H1 (cell line): ENCODE measurements at places on chromosomes 13 and 19.

DNA sequence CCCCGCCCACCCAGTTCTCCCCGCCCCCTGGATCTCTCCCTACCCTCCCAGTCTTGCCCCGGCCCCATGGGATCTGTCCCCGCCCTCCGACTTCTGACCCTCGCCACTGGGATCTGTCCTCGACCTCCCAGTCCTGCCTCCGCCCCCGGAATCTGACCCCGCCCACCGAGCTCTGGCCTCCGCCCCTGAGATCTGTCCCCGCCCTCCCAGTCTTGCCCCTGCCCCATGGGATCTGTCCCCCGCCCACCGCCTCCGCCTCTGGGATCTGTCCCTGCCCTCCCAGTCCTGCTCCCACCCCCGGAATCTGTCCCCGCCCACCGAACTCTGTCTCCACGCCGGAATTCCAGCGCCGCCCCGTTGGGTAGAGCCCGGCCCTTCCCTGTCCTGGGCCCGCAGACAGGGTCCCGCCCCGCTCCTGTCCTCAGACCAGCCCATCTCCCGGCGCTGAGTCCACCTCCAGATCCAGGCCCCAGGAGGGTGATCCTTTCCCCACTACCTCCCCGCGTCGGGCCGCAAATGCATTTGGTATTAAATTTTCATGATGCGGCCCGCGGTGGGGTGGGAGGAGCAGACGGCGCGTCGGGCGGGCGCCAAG is 1.5 kb upstream of the SLC17A7 start:
- DNase-seq: peak; percentile 100

GRCh38 chr13:26010487-26011207 is 41.2 kb downstream of the SHISA2 start:
- DNase-seq: no peak

- DNase-seq: no peak
Measured at GRCh38 chr19:43638995-43639518, 593 bp downstream of the CADM4 start.

DNA sequence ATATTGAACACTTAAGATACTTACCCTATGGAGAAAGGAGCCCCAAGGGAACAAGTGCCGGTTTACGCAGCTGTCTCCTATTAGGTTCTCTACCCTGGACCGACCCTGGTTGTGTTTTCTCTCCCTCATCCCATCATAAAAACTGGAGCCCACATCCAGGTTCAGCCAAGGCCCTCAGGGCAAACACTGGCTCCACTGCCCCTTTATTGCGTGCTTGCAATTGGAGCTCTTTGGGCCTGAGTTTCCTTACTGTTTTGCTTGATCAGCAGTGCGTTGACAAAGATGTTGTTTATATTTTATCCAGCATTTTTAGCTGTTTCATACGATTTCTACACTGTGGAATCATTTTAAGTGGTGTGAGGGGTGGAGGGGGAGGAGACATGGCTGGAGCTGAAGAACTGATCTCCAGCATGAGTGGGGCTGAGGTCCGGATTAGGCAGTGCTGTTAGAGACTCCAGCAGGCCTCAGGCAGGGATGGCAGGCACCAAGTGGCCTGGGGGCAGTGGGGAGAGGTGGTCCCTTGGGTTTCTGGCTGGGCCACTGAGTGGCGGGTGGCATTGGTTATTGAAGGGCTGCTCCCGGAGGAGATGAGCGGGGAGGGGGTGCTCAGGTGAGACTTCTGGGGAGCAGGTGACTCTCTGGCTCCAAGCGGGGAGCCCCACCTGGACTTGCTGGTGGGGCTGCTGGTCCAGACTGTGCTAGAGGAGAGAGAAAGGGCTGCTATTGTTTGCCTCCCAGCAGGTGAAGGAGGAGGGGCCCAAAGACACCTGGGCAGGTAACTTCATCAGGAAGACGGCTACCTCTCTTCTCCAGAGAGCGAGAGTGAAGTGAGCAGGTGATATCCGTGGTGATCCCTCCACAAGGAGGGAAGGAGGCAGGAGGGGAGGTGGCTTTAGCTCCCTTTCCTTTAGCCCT is 62.4 kb upstream of the RNF113B start:
- DNase-seq: peak; percentile 56

DNA sequence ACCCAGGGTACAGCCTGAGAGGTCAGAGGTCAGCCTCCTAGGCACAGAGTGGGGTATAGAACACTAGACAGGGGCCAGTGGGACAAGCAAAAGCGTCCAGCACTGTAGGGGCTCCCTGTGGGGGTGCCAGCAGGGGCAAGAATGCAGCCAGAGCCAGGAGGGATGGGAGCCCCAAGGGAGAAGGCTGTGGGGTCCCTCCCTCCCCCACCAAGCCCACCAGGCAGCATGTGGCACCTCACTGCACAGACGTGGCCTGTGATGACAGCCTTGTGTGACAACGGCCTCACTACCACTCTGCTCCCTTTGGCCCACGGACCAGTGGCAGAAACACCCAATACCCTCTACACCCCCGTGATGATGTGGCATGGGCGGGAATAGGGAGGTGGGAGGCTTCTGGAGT is 10.1 kb downstream of the ARMC6 start:
- DNase-seq: no peak

DNA sequence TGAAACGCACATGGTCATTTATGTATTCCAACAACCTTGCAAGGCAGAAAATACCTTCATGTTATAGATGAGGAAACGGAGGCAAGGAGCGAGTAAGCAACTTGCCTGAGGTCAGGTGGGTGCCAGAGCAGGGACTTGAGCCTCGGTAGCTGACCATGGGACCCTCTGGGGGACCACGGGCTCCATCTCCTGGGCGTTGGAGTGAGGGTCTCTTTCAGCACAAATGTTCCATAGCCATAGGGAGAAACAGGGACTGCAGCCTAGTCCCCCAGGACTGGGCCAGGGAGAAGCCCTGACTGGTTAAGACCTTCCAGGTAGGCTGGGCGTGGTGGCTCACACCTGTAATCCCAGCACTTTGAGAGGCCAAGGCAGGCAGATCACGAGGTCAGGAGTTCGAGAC is 38.4 kb upstream of the ADGRE5 start:
- no peak for DNase-seq

DNA sequence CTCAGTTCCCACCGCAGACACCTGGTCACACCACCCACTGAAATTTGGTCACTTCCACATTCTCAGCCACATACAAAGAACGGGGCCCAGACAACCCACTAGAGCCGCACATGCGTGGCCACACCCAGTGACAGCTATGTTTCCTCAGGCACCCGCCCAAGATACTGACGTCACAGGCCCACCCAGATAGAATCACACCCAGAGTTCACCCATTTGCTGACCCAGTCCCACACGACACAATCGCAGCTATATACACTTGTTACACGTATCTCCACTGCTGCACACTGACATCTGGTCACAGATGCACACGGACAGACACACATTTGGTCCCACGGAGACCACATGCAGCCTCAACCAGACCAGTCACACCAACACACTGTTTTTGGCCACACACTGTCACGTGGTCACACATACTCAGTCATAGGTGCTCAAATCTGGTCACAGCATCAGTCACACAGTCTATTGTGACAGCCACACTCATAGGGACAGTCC is 2.9 kb downstream of the NUMBL start:
- no peak for DNase-seq

- no peak for DNase-seq
Measured at GRCh38 chr13:44352671-44353070, 21.0 kb upstream of the SERP2 start.

- no peak for DNase-seq
Measured at GRCh38 chr19:7751157-7751783, 3.9 kb upstream of the CD209 start.
